ENCODE measurements at places on chromosomes 4 and X.

GRCh38 chr4:61462451-61463326, 262.6 kb downstream of the ADGRL3 start:
- H3K27ac ChIP-seq: no peak overlapping the region
- no peak for DNase-seq
- no peaks in the 10 kb centered on the region for H3K36me3 ChIP-seq
- H3K27me3 ChIP-seq: no peaks in the 10 kb centered on the region

DNA sequence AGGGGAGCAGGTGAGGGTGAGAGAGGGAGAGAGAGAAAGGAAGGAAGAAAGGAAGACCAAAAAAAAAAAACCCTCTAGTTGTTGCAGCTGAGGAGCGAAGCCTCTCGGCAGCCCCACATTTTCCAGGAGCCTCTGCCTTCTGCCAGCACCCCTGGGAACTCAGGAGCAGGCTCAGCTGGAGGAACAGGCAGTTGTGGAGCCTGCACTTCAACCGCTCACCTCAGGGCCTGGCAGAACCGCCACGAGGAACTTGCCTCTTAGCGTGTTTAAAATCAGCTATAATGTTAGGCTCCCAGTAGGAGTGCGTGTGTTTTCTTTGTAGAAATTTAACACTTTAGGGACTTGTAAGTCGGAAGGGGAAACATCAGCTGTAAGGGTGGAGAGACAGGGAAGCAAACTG, 65.7 kb downstream of the SEL1L3 start:
- peaks cover 7% of the 10 kb centered on the region for H3K36me3 ChIP-seq
- peaks cover 2% of the 10 kb centered on the region for H3K27me3 ChIP-seq
- peaks cover 25% of the 10 kb centered on the region for H3K4me1 ChIP-seq
- H3K27ac ChIP-seq: peak overlapping the region; percentile 78

DNA sequence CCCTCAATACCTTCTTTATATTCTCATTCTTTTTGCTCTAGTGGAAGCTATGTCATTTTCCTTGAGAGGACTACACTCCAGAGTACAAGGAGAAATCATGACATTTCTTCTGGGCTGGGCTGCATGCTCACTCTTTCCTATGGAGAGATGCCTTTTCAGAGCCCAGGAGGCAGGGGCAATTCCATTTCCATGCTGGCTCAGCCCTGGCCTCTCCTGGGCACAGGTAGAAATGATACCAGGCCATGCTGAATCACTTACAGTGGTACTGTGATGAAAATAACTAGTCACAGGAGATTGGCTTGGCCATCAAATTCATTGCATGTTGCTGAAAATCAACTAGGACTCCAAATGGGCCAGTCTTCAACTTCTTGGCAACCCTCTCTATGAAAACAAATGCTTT, 34.0 kb upstream of the PPARGC1A start:
- no peaks in the 10 kb centered on the region for H3K36me3 ChIP-seq
- H3K27me3 ChIP-seq: peaks cover 13% of the 10 kb centered on the region
- H3K27ac ChIP-seq: no peak overlapping the region
- peaks cover 6% of the 10 kb centered on the region for H3K4me1 ChIP-seq
- DNase-seq: no peak
- no peak overlapping the region for H3K4me3 ChIP-seq

- H3K27me3 ChIP-seq: no peaks in the 10 kb centered on the region
- no peaks in the 10 kb centered on the region for H3K4me1 ChIP-seq
- no peak overlapping the region for H3K27ac ChIP-seq
- H3K36me3 ChIP-seq: no peaks in the 10 kb centered on the region
- no peak for DNase-seq
- H3K4me3 ChIP-seq: no peak overlapping the region
These were observed 1368.6 kb downstream of the FSTL5 start for GRCh38 chr4:160795216-160795615.

- peaks cover 18% of the 10 kb centered on the region for H3K27me3 ChIP-seq
- peak overlapping the region; percentile 96 for H3K4me3 ChIP-seq
- no peak for DNase-seq
- H3K4me1 ChIP-seq: peaks cover 54% of the 10 kb centered on the region
These were observed 1.0 kb downstream of the FOXO4 start for GRCh38 chrX:71096760-71097032.

- no peaks in the 10 kb centered on the region for H3K4me1 ChIP-seq
- H3K4me3 ChIP-seq: no peak overlapping the region
- H3K27me3 ChIP-seq: peaks cover 5% of the 10 kb centered on the region
- H3K27ac ChIP-seq: no peak overlapping the region
- DNase-seq: no peak
These were observed 38.5 kb downstream of the ELF4 start for GRCh38 chrX:130071611-130072344.

- H3K27ac ChIP-seq: no peak overlapping the region
- no peak overlapping the region for H3K4me3 ChIP-seq
- no peaks in the 10 kb centered on the region for H3K27me3 ChIP-seq
- H3K36me3 ChIP-seq: peaks cover 5% of the 10 kb centered on the region
These were observed 236.7 kb upstream of the MAB21L2 start for GRCh38 chr4:150345207-150345744.

DNA sequence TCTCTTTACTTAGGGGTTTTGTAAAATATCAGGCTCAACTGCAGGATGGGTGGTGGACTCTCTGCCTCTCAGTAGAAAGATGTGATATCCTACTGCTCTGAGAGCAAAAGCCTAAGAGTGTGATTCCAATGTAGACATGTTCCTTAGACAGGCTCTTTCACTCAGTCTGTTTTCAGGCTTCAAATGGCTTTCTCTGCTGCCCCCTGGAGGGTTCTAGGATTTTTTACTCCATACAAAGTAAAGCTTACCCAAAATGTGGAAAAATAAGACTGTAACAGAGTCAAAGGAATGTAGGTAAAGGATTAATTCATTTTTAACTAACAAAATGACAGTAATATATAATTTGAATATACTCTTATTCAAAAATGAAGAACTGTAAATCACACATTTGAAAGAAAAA, 32.1 kb downstream of the ZGRF1 start:
- H3K4me1 ChIP-seq: no peaks in the 10 kb centered on the region
- peak; percentile 50 for DNase-seq
- H3K4me3 ChIP-seq: no peak overlapping the region

GRCh38 chr4:12500409-12500808, 983.7 kb downstream of the RAB28 start:
- peaks cover 4% of the 10 kb centered on the region for H3K4me1 ChIP-seq
- H3K36me3 ChIP-seq: no peaks in the 10 kb centered on the region
- H3K4me3 ChIP-seq: no peak overlapping the region

DNA sequence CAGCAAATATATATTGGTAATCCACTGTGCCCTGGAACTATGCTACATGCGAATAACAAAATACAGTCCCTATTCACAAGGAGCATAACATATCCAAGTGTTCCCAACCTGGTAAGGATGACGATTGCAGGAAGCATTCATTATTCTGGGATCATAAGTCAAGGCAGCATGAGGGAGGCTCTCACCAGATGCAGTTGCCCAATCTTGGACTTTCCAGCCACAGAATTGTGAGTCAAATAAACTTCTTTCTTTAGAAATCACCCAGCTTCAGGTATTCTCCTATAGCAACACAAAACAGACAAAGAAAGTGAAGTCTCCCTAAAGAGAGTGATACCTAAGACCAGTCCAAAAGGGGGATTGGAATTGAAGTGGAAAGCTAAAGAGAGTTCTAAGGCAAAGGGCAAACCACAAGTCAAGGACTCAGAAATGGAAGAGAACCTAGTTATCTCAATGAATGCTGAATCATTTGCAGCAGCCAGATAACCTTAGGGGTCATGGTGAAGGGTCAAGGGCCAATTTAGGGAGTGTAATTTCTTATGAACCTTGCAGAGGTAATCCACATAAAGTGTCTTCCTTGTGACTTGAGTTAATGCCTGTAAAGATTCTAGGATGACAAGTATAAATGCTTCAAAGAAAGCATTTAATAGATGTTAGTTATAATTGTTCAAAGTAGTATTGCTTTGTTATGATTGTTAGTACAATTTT, 103.1 kb upstream of the PCDH7 start:
- H3K27me3 ChIP-seq: no peaks in the 10 kb centered on the region
- no peak for DNase-seq
- no peak overlapping the region for H3K27ac ChIP-seq
- no peaks in the 10 kb centered on the region for H3K4me1 ChIP-seq
- no peak overlapping the region for H3K4me3 ChIP-seq

- H3K36me3 ChIP-seq: peaks cover 5% of the 10 kb centered on the region
- peaks cover 4% of the 10 kb centered on the region for H3K27me3 ChIP-seq
- DNase-seq: no peak
These were observed 99.3 kb downstream of the AMMECR1 start for GRCh38 chrX:110218591-110218990.

- H3K27me3 ChIP-seq: peaks cover 11% of the 10 kb centered on the region
- no peak overlapping the region for H3K27ac ChIP-seq
- H3K4me1 ChIP-seq: no peaks in the 10 kb centered on the region
- no peak for DNase-seq
These were observed 70.5 kb upstream of the TBC1D9 start for GRCh38 chr4:140826701-140827027.

- H3K27ac ChIP-seq: no peak overlapping the region
- peaks cover 6% of the 10 kb centered on the region for H3K27me3 ChIP-seq
- no peak overlapping the region for H3K4me3 ChIP-seq
- peaks cover 6% of the 10 kb centered on the region for H3K4me1 ChIP-seq
These were observed 53.5 kb upstream of the IL21 start for GRCh38 chr4:122674371-122674770.

DNA sequence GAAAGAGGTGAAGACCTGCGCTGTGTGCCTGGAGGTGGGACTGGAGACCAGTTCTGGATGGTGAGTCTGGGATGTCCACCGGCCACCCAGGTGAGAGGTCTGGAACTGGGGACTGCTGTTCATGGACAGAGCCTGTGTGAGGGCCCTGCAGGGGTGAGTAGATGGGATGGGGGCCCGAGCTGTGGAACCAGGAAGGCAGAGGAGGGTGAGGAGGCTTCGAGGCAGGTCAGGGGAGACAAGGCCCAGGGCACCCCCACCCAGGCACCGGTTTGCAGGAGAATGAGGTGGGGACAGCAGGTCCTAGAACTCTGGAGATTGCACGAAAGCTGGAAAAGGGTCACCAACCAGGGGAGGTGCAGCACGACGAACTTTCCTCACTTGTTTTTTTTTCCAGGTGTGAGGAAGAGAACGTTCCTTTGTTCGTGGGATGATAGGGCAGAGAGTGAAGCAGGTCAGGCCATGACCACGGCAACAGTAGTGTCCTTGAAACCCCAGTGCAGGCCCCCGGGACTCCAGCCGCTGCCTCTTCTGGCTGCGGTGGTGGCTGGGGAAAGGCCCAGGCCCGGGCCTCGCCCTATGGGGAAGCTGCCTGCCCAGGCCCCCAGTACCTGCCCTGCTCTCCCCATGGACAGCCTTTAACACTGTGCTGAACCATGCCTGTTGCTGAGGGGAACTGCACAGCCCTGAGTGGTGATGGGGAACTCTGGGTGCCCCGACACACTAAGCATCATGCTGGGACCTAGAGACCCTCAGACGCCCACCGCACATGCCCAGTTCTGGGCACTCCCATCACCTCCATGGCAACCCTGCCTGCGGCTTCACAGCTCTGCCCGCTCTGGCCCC, 22.9 kb downstream of the TNIP2 start:
- H3K4me1 ChIP-seq: no peaks in the 10 kb centered on the region
- H3K27me3 ChIP-seq: no peaks in the 10 kb centered on the region
- peaks cover 66% of the 10 kb centered on the region for H3K36me3 ChIP-seq
- DNase-seq: no peak
- H3K27ac ChIP-seq: peak overlapping the region; percentile 98

DNA sequence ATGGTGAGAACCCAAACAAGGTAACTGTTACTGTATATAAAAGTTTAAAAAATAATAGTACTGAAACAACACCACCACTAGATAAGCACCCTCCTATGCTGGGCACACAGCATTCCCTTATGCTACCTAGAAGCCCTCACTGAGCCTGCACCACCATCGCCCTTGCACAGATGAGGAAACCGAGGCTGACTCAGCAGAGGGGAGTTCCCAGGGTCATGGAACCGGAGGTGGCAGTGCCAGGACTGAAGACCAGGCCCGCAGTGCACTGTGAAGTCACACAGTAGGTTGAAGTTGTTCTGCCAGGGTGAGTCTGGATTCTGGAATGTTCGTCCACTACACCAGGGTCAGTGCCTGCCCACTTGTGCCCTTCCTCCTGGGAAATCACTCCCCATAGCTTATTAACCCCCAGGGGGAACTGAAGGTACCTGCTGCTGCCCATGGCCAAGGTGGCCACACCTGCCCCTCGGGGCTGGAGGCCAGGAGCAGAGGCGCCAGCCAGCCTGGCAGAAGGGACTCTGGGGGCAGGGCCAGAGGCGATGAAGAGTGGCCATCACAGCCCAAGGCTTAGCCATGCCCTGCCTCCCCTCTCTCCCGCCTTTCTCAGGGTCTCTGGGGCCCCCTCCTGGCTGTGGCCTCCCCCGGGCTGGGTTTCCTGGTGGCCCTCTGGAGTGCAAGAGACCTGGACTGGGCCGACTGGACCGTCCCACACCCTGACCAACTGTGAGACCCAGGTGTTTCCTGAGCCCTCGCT, 15.1 kb upstream of the ABLIM2 start:
- peak; percentile 30 for DNase-seq
- no peak overlapping the region for H3K4me3 ChIP-seq
- H3K4me1 ChIP-seq: peaks cover 28% of the 10 kb centered on the region
- H3K27me3 ChIP-seq: peaks cover 27% of the 10 kb centered on the region

GRCh38 chr4:101153653-101154052, 193.7 kb downstream of the PPP3CA start:
- no peak overlapping the region for H3K27ac ChIP-seq
- peaks cover 6% of the 10 kb centered on the region for H3K4me1 ChIP-seq
- no peak for DNase-seq
- H3K36me3 ChIP-seq: no peaks in the 10 kb centered on the region
- no peaks in the 10 kb centered on the region for H3K27me3 ChIP-seq
- no peak overlapping the region for H3K4me3 ChIP-seq
